ENCODE measurements at places on chromosomes 2 and 18.

DNA sequence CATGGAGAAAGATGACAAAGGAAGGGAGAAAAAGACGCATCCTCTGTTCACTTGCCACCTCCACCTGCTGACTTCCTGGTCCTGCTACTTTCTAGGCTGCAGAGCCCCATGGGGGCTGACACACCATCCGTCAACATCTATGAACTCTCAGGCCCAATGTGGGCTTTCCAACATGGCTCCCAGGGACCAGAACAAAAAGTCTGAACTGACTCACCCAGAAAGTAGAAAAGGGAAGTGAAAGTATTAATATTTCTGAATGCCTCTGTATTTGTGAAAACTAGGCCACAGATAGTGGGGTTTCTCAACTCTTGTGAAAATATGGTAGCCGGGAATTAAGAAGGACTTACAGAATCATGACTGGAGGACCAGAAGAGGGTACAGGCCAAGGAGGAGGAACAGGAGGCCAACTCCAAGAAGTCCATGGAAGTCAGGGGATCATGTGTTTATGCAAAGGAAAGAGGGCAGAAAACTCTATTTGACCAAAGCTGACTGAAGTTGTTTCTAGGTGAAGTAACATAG, 123.1 kb upstream of the CAB39 start:
- DNase-seq = no peak

GRCh38 chr2:143158551-143159485, 29.6 kb downstream of the ARHGAP15 start:
- DNase-seq = no peak

DNA sequence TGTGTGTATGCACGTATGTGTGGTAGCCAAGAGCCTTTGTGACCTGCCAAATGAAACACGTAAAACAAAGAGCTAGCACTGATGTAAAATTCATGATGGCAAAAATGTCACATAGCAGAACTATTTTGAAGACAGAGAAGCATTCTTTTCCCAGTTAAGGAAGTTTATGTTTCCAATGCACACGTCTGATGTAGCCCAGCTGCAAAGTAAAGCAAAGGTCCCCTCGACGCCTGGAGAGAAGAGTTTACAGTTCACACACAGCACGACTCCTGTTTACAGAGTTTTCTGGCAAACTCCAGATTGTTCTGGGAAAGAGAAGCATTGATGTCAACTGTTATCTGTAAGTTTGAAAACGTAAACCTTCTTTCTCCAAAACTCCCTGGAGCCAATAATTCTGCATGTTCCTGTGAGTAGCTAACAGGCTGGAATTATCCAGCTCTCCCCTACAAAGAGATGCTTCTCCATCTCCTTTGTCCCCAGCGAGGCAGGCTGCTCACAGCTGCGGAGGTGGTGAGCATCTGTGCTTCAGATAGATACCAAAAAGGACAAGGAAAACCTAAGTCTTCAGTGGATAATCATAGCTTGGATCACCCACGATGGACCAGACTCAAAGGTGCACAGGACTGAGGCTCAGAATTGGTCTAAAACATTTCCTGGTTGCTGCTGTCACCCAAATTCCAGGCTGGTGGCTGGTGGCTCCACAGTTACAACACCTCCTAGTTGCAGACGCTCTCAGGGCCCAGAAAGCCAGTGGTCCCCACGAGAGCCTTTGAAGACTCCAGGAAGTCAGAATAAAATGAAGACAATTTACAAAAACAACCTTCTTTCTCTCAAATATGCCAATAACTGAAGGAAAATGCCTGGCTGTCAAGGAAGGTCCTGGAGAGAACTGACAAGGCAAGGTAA, 87.4 kb downstream of the COL6A3 start:
- no peak for DNase-seq

DNA sequence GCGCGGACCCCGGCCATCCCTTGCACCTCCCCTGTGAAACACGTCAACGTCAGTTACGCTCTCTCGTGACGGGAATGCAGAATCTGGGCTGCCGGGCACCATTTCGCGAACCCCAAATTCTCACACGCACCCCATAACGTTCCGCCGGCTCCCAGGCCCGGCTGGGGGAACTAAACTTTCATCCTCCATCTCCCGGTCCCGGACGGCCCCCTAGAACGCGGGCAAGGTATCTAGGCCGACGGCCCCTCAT, 544 bp downstream of the DNAJC27 start:
- no peak for DNase-seq

- DNase-seq = no peak
Observed at GRCh38 chr2:24189551-24189950, 14.7 kb downstream of the FAM228A start.

- DNase-seq = no peak
Observed at GRCh38 chr18:4126939-4127338, 328.2 kb downstream of the DLGAP1 start.

DNA sequence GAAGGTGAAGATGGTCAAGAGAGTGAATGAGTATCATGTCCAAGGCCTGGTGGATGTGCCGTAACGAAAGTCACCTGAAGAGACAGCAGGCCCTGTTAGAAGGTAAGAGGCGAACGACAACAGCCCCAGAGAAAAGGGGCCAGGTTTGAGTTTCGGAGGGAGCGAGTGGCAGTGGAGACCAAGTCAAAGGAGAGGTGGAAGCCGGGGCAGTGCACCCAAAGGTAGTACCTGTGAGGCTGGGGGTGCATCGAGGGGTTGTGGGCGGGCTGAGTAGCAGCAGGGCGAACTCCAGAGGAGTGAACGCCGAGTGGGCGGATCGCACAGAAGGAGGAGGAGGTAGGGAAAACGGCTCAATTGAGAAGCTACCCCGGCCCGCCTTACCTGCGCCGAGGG, 358 bp downstream of the USP37 start:
- DNase-seq = no peak

DNA sequence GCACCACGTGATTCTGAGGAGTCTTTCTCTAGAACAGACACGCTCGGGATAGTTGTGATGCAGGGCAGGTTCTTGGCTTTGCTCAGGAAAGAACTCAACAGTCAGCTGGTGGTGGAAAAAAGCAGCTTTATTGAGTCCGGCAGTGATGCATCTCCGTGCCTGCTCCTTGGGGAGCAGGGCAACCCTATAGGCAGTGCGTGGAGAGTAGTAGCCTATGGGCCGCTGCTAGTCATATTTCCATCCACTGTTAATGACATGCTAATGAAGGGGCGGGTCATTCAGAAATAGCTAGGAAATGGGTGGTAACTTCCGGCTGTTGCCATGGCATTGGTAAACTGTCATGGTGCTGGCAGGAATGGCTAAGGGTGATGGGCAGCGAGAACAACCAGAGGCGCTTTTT, 11.6 kb upstream of the ACKR3 start:
- DNase-seq = no peak

DNA sequence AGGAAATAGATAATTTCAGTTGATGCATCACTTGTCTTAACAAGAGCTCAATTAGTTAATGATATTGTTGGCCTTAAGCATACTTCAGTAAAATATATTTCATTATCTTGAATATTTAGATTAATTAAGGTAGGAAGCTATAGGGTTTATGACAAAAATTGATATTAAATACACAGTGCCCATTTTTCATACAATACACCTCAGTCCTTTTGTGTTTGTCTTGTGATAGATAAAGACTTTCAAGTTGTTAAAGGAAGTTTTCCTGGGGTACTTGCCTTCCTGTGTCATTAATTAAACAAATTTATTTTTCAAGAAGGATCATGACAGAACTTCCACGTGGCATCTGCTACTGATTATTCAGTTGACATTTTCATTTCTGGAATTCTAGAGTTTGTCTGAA, 420.5 kb downstream of the MTX2 start:
- DNase-seq = no peak

DNA sequence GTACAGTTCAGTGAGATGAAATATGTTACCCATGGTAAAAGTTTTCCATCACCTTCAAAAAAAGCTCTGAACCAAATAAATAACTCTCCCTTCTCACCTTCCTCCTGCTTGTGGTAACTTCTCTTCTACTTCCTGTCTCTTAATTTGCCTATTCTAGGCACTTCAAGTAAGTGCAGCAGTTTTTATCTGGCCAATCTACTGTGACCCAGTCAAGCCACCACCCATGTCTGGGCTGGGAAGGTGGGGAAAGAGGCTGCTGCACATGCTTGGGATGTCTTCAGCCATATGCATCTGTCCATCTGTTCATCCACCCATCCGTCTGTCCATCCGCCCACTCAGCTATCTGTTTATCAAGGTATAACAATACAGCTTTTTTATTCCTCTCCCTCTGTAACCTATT, 31.6 kb downstream of the ZNF532 start:
- DNase-seq = no peak

GRCh38 chr2:208269091-208269490, 3.0 kb downstream of the PIKFYVE start:
- DNase-seq = no peak

DNA sequence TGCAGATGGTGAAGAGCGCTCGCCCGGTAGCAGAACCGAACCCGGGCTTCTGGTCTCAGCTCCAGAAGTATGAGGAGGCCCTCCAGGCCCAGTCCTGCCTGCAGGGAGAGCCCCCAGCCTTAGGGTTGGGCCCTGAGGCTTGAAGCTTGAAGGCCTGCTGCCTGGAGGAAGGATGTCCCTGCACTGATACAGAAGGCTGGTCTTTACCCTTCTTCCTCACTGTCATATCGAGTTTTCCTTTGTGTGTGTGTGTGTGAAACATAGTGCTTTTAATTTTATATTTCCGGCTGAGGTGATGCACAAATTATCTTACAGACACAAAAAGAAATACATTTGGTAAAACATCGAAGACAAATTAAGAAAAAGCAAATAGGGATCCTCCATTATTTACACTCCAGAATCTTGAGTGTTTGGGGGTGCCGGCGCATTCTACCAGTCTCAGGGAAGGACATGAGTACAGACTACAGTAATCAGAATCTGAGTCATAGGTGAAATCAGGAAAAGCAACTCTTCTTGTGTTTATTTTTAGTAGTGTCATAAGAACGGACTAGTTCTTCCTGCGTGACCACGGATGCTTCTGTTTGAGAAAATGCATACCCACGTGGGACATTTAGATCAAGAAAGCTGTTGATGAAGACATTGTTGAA, 1.3 kb downstream of the DUSP28 start:
- peak; percentile 17 for DNase-seq

- peak; percentile 43 for DNase-seq
Observed at GRCh38 chr2:159118115-159118858, 149.8 kb downstream of the TANC1 start.

- DNase-seq = no peak
Observed at GRCh38 chr2:210862283-210863065, 306.1 kb downstream of the CPS1 start.

DNA sequence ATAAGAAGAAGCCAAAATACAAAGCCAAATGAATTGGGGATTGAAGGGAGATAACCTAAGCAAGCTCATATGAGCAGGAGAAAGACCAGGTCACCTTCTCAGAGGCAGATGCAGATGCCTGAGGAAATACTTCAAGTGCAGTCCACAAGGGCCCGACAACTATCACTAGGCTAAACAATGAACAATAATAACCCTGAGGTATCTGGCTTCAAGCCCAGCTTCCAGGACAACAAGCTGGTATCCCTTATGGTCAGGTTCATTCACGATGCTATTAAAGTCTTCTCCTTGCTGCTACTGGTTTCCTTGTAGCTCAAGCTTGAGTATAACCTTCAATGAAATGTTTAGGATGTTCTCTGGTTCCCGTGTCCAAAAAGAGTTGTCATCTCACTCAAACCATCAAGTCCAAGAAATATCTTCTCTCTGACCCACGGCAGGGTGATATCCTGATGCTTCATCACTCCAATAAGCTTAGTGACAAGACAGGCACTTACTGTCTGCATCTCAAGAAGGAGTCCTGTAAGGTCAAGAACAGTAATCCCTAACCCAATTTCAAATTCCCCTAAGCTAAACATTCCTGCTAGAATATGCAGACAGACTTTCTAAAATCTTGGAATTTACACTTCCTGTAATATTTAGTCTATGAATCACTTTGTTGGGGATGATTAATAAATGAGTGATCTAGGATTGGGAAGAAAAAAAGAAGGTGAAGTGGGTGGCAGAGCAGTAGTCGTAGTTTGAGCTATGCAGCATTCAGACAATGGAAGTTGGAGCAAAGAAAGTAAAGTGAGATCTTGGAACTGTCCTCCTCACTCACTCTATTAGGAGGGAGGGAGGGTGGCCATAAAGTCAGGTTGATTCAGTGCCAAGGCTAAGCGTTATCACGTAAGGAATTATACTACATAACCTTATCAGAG, 33.1 kb downstream of the CHN1 start:
- no peak for DNase-seq

- DNase-seq = no peak
Observed at GRCh38 chr2:143954186-143954585, 565.7 kb downstream of the ZEB2 start.

DNA sequence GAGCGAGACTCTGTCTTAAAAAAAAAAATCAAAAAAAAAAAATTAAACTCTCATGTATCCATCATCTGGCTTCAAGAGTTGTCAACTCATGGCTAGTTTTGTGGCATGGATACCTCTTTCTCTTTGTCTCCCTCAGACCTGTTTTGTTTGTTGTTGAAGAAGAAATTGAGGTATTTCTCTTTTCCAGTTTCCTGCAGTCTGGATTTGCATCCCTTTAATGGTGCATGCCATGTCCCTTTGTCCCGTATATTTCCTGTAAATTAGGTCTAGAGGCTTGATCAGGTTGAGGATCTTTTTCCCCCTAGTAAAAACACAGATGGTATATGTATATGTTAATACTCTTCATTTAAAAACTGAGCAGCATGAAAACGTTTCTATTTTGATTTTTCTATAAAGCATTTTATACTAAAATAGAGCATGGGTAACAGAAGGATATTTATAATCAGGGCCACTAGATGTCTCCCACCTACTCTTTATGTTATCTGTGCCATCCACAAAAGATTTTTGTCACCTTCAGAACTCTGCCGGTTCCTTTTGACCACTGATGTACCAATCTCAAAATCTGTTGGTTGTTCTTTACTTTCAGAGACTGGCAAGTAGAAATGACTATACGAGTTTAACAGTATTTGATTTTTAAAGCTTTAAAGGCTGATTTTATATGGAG, 80.1 kb downstream of the GALNT1 start:
- no peak for DNase-seq

GRCh38 chr2:152297715-152298114, 37.3 kb upstream of the FMNL2 start:
- no peak for DNase-seq

DNA sequence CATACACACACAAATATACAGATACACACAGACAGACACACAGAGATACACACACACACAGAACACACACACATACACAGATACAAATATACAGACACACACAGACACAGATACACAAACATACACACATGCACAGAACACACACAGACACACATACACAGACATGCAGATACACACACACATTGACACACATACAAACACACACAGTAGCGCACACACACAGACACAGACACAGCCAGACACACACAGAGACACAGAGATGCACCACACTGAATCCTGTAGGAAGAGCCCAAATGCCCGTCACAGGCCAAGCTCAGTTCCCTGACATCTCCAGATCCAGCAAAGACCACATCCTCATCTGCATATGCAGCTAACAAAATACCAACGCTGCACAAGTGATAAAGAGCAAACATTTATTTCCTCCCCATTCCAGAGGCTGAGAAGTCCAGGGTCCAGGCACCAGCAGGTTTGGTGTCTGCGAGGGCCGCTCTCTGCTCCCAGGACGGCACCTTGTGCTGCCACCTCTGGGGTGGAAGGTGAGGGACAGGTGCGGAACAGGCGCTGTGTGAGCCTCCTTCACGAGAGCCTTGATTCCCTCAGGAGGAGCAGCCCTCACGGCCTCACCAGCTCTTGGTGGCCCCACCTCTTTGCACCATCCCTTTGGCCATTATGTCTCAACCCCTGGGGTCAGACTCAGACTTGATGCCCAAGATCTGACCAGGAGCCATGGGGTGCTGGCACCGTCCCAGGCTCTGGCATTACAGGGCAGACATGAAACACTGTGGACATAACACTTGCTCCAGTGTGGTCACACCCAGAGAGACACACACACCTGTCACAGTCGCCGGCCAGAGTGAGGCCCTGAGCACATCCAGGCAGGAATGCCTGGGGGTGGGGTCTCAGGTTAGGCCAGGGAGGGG, 108.7 kb downstream of the NDUFA10 start:
- DNase-seq = no peak

All from T-helper 2 cell treated with Interferon-gamma antibody and Interleukin-4, amounts not matched to agents 5 μg/mL and 100 μg/mL, for 36 hours (primary cell).